ENCODE measurements at places on chromosomes 2 and 18. TPM values are rescaled to one million over a fixed set of nuclear protein-coding genes. Genes with fewer than 3 reads are reported as not detected.

DNA sequence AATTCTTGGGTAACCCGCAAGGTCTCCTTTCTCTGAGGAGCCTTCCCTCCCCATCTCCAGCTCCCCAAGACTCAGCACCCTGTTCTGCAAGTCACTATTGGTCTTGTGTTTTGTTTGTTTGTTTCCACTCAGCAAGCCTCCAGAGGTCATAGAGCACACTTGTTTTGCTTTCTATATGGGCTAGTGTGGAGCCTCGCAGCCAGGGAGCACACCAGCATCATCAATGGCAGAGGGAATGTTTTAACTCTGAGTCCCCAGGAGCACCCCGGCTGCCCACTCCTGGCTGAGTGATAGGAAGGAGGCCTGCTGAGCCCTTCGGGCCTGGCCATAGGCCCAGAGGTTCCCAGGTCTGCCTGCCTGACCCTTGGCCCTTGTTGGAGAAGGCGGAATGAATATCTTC lies 36.6 kb downstream of the GLI2 start:
- DNase-seq, result peak; percentile 5

GRCh38 chr2:199019898-199020507 lies 437.7 kb downstream of the SATB2 start:
- DNase-seq, result peak; percentile 33

DNA sequence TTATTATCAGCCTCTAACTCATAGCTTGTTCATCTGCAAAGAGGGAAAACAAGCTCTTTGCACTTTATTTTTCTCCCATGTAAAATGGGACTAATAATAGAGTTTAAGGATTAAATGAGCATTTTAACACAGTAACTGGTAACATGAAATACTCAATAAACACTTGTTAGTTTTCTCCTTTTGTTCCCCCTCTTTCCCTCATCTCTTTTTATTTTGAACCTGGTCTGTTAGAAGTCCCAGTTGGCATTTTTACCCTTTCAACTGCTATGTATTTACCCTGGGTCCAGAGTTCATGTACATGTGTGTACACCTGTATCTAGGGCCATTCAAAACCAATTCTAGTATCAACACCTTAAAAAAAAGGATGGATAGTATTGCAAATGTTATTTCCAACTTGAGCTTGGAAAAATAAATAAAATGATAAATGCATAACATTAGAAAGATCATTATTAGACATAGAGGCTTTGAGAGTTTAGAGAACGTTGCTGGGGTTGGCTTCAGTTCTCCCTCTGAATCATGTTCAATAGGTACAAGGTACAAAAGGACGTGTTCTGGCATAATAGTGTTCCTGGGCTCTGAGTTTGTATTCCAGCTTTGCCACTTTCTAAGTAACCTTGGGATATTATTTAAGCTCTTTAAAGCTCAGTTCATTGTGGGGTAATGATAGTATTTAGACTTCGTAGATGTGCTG lies 5.2 kb upstream of the VPS54 start:
- no peak for DNase-seq

ABCG5 gene
- total RNA-seq, result not detected

DNA sequence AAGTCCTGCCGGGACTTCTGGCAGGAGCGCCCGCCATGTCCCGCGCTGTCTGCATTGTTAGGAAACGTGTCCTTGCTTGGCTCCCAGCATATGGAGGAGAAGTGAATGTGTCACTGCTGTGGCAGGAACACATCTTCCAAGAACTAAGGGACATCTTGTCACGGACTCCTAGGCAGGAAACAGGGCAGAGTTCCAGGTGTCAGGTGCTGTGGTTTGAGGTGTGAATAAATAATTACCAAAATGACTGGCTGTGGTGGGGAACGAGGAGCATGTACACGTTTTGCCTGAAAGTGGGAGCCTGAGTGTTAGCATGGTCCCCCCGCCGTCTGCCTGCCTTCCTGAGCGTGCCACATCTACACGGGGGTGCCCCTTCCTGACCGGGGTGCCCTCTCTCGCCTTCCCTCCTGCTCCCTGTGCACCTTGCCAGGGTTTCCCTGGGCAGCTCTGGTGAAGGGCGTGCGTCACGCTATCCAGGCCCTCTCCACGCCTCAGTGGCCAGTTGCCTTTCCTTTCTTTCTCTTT lies 237.5 kb downstream of the LDLRAD4 start:
- no peak for DNase-seq

FLACC1 gene
- total RNA-seq, result 1.2 TPM

GRCh38 chr2:105872830-105873229 lies 128.1 kb downstream of the NCK2 start:
- DNase-seq, result no peak

HRH4 gene
- not detected for total RNA-seq

DNA sequence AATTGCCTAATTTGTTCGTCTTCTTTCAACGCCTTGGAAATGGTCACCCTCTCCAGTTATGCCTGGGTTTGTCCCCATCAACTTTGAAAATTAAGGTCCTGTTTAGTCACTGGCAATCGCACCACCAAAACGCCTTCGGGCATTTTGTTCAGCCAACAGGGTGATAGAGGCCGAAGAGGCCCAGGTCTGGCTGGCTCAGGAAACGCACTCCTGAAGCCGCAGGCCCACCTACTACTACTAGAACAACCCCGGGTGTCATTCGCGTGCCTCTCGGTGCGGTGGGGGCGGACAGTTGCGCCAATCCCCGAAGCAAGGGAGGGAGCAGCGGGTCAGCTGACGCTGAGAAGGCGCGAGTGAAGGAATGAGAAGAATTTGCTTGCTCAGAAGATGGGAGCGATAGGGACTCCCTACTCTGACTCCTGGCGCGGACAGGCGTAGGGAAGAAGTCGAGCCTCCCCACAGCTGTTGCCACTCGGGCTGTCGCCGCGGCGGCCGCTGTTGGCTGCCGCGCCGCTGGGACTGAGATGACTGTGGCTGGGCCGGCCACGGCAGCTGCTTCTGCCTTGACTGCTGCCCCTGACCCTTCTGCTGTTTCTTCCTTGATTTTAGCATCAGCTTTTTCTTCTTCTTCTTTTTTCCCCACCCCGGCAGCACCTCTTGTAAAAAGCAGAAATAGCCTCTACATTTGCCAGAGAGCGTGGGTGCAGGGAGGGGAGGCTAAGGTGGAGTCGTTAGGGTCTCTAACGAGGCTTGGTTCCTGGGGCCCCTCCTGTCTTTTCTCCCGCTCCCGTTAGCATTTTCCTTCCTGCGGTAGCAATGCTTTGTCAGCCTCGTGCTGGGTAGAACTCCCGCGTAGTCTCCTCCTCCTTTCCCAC lies 387.6 kb downstream of the FIGN start:
- DNase-seq, result peak; percentile 76

GRCh38 chr18:62912885-62913284 lies 197.5 kb downstream of the PHLPP1 start:
- DNase-seq, result no peak

- DNase-seq, result no peak
Measured at GRCh38 chr2:42124011-42124785, 45.0 kb upstream of the EML4 start.

GRCh38 chr2:85743304-85743978 lies 10.3 kb upstream of the ATOH8 start:
- no peak for DNase-seq

Measured in glutamatergic neuron (in vitro differentiated cells).